ENCODE measurements at places on chromosomes 4 and X. TPM values are rescaled to one million over a fixed set of nuclear protein-coding genes. Genes with fewer than 3 reads are reported as not detected.
A peak's percentile ranks its signal among the peaks of the same experiment; 100 is the strongest.

GRCh38 chr4:107094332-107094731 lies 58.2 kb upstream of the DKK2 start:
- no peak for DNase-seq

- no peak for DNase-seq
These were observed 96.2 kb downstream of the CDS1 start for GRCh38 chr4:84678976-84679744.

DNA sequence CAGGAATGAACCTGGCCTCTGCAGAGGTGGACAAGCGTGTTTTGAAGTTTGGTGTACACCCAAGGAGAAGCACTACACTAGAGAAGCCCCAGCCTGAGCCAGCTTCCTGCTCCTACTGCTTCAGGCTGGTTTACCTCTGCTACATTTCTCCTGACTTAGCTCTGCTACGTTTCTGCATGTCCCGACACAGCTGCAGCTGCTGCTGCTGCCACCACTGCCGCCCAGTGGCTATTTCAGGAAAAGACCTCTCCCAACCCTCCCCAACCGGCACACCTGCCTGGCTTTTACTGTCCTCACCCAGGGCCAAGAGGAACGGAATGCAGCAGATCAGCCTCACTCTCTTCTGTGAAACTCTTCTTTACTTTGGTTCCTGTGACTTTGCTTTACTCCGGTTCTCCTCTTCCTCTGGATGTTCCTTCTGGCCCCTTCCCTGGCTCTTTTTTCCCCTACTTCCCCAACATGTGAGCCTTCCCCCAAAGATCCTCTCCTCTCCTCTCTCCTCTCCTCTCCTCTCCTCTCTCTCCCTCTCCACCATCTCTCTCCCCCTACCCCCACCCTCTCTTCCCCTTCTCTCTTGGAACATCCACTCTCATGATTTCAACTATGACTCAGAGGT lies 3.1 kb upstream of the P2RY4 start:
- DNase-seq = no peak

DNA sequence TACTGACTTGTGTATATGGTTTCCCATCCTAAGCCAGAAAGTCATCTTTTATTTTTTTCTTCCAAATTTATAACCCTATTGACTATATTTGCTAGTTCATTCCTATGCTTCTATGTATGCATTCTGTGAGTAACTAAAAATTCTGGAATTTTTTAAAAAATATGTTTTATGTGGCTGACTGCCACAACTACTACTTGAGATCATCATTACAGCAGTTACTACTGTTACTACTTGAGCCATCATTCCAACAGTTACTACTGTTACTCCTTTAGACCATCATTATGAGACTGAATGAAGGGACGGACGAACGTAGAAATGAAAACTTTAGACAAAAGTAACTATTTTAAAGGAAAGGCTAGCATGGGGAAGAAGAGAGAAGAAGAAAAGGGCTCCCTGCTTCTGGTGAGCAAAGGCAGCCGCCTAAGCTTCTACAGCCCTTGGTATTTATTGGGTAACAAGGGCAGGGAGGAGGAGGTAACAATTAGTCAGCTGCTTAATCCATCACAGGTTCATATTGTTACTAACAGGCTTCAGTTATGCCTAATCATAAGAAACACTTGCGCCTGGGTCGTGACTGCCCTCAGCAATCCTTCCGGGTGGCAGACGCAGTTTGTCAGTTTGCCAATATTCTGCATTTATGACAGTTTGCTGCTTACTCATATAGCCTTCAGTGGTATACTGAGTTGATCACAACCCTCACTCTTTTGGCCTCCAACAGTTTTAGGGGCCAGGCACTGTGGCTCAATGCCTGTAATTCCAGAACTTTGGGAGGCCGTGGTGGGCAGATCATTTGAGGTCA lies 80.4 kb downstream of the PDLIM5 start:
- DNase-seq = no peak

Gene CT45A9
- not detected for total RNA-seq

Gene ZFX
- 31.7 TPM for total RNA-seq

DNA sequence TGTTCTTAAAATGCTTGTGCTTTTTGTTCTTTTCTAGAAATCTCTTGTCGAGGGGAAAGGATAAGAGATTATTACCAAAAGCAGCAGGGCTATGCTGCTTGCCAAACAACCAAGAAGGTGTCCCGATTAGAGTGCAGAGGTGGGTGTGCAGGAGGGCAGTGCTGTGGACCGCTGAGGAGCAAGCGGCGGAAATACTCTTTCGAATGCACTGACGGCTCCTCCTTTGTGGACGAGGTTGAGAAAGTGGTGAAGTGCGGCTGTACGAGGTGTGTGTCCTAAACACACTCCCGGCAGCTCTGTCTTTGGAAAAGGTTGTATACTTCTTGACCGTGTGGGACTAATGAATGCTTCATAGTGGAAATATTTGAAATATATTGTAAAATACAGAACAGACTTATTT lies 81.5 kb upstream of the PACRGL start:
- DNase-seq = no peak

DNA sequence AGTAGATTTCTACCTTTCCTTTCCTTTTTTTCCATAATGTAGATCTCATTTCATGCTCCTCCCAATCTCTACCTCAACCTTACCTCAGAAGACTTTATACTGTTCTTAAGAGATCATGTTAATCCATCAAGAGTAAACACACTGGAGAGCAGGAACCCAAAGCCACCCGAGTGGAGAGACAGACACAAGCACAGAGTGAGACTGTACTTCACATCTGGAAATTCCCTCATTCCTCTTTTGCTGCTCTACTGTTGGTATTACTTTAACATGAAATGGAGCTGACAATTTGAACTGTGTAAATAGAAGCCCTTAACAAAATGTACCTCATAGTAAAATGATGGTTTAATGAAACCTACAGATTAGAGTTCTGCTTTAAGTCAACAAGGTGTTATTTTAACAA lies 105.7 kb upstream of the RASGEF1B start:
- DNase-seq = no peak

GRCh38 chrX:69158166-69158980 lies 6.9 kb downstream of the PJA1 start:
- DNase-seq = peak; percentile 6

GRCh38 chrX:107482046-107482445 lies 32.6 kb downstream of the FRMPD3 start:
- no peak for DNase-seq

DNA sequence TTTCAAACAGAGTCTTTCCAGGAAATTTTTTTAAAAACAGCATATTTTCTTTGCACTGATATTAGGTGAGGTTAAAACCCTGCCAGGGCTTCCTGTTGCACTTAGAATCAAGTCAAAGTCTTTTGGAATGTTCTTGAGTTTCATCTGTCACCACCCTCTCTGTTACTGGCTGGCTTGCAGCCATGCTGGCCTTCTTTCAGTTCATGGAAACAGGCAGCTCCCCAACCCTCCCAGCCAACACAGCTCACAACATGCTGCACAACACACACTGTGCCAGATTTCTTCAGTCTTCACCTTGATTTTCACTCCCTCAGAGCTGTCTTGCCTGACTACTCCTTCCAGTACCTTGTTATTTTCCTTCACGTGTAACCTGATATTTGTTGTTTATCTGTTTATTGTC lies 129.5 kb downstream of the KCNIP4 start:
- no peak for DNase-seq

DNA sequence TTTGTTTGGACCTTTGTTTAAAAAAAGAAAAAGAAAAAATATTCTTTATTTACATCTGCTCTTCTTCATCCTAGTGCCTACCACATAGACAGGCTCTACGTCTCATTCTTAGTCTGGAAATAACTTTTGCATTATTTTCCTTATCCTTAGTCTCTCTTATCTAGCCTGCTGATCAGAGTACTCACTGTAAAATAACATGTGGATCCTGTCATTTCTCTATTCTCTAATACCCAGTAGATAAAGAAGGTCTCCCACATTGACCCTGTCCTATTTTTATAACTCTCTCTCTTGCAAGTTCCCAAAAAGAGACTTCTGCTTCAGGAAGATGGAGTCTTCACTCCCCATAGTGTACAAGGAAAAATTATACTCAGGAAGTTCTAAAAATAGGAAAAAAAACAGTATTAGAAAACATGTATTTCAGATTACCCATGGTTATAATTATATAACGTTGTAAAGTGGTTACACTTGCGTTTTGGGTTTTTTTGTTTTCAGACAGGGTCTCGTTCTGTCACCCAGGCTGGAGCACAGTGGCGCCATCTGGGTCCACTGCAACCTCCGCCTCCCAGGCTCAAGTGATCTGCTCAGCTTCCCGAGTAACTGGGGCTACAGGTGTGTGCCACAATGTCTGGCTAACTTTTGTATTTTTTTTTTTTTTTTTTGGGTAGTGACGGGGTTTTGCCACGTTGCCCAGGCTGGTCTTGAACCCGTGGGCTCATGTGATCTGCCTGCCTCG lies 23.8 kb downstream of the ZFX start:
- no peak for DNase-seq

GRCh38 chr4:47617607-47618006 lies 132.5 kb downstream of the ATP10D start:
- no peak for DNase-seq

Measured in activated naive CD4-positive, alpha-beta T cell treated with anti-CD3 and anti-CD28 coated beads, Interleukin-2, amount 50 U/mL, for 72 hours (primary cell).